NCI-H526 (cell line): ENCODE measurements at places on chromosomes 6 and 20.
A peak's percentile ranks its signal among the peaks of the same experiment; 100 is the strongest.

GRCh38 chr6:46366190-46366900 lies 124.9 kb downstream of the RCAN2 start:
- DNase-seq = no peak

DNA sequence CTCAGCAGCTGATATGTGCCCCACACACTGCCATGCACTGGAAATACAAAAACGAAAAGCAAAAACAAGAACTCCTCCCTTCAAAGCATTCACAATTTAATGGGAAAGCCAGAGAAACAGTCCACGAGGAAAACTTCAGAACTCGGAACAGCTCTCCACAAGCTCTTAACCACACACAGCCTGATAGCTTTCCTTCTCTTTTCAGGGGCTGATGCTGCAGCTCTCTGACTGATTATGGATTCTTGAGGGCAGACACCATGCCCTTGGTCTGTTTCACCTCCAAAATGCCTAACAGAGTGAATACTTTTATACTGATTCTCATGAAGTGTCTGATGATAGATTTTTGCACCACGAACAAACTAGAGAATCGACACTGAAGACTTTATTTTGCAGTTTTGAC lies 282.1 kb downstream of the CD83 start:
- DNase-seq = no peak

DNA sequence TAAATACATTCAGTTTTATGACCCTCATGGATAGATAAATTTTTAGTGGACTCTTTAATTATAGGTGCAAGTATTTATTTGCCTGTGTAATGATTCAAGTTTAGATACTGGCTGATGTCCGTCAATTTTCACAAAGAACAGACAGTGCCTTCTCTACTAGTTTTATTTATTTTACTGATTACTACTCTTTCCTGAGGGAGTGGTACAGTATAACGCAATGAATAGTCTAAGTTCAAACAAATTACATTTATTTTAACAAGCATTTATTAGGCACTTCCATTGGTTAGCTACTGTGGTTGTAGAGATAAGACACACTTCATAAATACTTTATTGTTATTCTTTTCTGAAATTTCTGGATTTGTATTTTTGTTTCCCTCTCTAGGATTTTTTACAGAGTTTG lies 74.3 kb downstream of the ADGRG6 start:
- DNase-seq = no peak

DNA sequence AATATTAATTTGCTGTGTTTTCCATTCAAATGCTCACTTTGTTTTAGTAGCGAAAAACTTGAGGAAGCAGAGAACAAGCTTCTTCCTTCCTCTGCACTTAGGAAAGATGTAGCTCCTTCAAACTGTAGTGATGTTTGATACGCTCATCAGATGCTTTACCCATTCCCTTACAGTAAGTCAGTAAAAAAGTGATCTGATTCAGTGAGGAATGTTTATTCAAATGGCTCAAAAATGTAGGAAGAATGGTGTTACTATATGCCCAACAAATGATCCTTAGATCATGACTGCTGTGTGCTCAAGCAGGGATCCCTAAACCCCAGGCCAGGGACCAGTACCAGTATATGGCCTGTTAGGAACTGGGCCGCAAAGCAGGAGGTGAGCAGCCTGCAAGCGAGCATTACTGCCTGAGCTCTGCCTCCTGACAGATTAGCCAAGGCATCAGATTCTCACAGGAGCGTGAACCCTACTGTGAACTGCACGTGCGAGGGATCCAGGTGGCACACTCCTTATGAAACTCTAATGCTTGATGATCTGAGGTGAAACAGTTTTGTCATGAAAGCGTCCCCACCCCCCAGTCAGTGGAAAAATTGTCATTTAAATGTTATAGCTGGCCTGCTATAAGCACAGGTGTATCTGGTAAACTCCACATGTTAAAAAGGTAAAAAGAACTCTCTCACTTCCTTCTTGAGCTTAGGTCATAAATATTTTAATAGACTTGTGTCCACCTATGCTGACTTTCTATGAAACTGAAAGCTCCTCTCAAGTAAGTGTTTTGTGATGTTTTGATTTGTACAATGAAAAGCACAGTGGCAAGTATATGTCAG lies 187.2 kb downstream of the FOXC1 start:
- DNase-seq = no peak

DNA sequence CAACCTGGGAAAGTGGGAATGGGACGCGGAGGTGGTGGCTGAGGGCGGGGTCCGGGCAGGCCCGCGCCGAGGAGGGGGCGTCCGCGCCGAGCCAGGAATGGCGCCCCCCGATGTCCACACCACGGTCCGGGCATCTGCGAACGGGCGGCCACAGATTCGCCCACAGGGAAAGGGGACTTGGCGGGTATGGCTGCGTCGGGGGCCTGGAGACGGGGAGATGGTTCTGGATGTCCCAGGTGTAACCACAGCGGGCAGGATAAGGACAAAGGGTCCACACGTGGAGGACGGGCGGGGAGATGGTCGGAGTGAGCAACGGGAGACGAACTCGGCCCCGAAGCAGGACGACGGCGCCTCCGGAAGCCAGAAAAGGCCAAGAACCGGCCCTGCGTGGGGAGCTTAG lies 124.6 kb downstream of the WDR27 start:
- DNase-seq = no peak

GRCh38 chr20:44959638-44960102 lies 527 bp downstream of the TOMM34 start:
- DNase-seq = peak; percentile 37

GRCh38 chr6:132685009-132685408 lies 26.0 kb upstream of the TAAR1 start:
- no peak for DNase-seq

DNA sequence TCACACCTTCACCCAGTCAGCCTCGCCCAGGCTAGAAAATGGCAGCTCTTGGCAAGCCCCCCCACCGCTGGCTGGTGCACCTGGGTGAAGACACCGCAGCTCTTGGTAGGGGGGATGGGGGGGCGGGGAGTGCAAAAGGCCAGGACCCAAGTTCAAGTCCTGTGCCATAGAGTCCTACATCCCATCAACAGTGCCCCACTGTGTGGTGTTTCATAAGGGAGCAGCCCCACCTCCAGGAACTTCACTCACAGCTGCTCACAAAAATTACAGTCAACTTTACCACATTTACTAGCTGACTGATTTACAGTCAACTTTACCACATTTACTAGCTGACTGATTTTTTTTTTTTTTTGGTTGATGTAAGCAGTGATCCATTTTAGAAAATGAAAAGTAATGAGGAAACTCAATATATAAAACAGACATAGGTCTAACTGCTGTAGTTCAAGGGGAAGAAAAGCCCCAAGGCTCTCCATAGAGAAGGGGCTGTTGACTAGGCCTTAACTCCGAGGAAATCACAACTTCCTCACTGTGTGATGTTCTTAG lies 208.9 kb upstream of the SNX9 start:
- DNase-seq = no peak

DNA sequence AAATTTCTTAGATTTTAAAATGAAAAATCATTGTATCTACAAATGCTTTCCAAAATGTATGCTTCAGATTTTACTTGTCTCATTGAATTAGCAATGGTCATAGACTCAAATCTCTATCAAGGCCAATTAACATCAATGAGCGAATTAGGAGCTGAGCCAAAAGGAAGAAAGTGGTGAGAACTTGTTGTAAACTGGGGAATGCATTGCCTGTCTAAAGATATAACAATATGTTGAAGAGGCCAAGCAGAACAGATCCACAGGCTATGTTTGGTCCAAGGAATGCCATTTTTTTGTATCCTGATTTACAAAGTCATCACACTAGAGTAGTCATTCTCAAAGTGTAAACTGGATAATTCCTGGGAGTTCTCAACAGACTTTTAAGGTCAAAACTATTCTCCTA lies 370.7 kb downstream of the GJA1 start:
- no peak for DNase-seq

DNA sequence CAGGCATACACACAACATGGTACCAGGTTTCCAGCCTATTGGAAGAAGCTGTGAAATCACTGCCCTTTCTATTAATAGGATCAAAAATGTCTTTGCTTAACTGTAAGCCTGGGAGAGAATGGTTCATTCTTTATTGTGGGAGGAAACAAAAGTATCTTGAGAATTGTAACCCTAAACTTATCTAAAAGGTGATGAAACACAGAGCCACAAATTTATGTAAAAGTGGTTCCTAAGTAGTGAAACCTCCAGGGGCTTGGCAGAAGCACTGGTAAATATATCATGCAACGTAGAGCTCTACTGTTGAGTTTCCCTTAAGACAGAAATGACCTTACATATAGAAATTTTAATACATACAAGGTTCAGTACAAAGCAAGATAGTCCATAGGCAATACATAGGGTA lies 17.2 kb upstream of the NOX3 start:
- no peak for DNase-seq

- DNase-seq = no peak
These were observed 65.9 kb upstream of the DDR1 start for GRCh38 chr6:30818391-30818841.
